DMS153 (cell line): ENCODE measurements at places on chromosomes 5 and 9.

- no peak for DNase-seq
Measured at GRCh38 chr9:37678789-37679273, 28.1 kb downstream of the FRMPD1 start.

- no peak for DNase-seq
Measured at GRCh38 chr5:66958980-66959641, 237.5 kb downstream of the CD180 start.

DNA sequence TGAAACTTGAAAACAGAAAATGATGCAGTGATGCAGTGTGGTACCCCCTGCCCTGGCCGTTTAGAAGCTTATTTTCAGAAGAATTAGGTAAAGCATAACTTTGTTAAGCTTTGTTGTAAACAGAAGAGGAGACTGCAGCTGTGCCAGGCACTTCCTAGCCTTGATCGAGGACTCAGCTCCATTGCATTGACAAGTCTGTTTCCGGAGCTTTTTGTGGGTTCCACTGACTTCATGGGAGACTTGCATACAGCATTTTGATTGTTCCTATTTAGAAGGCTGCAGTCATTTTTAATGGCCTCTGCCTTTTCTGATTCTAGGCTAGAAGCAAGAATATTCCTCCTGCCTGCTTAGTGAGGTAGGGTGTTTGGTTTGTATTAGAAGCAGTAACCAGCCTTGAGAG, 12.3 kb downstream of the MVB12B start:
- no peak for DNase-seq

DNA sequence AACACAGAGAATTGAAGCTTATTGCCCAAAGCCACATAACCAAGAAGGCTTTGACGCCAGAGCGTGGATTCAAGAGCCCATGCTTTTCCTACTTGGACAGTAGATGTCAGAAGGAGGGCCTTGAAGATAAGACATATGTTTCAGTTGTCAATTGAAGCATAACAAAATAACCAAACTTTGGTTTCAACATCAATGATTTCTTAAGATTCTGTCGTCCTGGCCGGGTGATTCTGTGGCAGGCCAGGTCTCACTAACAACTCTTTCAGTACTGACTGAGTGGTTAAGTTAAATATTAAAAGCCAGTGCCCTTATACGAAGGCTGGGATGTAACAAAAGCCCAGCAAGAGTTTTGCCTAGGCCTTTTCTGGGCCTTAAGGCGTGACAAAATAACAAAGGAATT, 94.0 kb downstream of the RCL1 start:
- DNase-seq: no peak

GRCh38 chr9:37676411-37676830, 25.7 kb downstream of the FRMPD1 start:
- DNase-seq: peak; percentile 60

DNA sequence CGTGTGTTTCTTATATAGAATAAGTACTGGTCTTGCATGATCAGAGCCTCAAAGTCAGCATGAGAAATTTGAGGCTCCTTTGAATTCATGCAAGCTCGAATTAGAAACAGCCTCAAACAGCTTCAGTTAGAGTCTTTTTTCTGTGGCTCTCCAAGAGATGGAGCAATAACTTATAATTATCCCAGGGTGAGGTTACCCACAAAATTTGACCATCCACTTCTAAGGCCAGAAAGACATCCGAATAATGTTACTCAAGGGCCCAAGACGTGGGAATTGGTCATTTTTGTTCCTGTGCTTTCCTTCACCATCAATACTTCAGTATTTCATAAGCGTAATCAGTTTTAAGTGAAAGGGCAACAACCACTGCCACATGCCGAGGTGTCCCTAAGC, 89.7 kb downstream of the DAPK1 start:
- no peak for DNase-seq

- peak; percentile 41 for DNase-seq
Measured at GRCh38 chr9:89750117-89750791, 145.4 kb downstream of the GADD45G start.

GRCh38 chr5:150148117-150148927, 7.3 kb downstream of the PDGFRB start:
- DNase-seq: no peak

- no peak for DNase-seq
Measured at GRCh38 chr9:83423815-83424707, 114.1 kb downstream of the FRMD3 start.

DNA sequence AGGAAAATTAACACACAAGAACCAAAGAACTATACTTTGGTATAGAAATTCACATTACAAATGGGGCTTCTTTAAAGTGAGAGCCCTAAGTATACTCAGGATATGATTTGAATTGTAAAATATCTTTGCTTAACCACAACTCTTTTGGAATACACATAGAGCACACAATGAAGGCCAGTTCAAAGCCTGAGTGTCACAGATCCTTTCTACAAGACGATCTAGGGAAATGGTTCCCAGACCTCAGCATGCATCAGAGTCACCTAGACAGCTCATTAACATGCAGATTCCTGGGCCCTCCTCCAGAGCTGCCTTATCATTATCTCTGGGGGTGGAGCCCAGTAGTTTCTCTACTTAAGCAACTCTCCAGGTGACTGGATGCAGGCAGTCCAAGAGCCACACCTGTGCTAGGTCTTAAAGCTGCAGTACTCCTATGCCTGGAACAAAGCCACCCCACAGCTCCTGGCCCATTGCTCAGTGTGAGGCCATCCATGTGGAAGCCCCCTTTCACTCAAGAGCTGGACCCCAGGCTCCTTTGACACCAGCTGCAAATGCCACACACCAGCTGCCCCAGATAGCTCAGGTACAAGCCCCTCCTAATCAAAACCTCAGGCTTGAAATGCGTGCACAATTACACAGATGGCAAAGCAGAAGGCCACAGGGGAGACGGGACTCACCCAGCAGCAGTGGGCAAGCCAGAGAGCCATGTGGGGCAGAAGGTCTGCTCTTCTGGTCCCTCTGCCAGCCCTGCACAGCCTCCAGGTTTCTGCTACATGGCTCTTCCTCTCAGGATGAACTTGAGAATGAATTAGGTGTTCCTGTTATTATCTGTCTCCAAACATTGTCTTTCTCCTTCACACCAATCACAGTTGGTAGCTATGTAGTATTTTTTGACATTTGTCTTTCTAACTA, 106.1 kb downstream of the SH3TC2 start:
- DNase-seq: no peak

DNA sequence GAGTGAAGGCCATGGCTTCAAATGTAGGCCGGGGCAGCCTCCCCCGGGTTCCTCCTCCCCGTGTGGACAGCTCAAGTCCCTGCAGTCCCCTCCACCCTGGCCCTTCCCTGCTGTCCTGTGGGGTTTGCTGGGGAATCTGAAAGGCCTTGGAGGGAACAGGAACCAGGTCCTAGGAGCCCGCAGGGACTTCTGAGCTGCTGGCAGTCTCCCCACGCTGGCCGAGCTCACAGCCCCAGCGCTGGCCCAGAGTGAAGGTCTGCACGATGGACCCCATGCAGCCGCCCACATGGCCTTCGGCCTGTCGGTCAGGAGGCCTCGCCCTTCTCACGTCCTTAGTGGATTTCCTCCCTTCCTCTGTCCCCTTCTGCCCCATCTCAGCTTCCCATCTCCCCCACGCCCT, 25.7 kb upstream of the NOTCH1 start:
- no peak for DNase-seq

DNA sequence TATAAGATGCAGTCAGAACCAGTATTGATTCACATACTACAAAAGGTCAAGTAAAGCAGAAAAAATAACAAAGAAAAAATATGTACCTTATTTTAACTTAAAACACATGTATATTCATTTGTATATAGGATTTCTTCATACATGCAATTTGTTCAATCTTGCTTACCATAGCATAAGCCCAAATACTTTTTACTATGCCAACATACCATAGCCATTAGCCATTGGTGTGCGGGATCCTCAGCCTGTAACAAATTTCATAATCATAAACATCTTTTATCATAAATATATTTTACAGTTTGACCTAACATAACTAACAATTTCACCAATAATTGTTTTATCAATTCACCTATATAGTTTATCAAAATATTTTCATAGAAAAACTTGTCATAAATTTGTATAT, 51.1 kb downstream of the MPDZ start:
- no peak for DNase-seq

- DNase-seq: no peak
Measured at GRCh38 chr5:154236536-154237375, 46.2 kb downstream of the GALNT10 start.

DNA sequence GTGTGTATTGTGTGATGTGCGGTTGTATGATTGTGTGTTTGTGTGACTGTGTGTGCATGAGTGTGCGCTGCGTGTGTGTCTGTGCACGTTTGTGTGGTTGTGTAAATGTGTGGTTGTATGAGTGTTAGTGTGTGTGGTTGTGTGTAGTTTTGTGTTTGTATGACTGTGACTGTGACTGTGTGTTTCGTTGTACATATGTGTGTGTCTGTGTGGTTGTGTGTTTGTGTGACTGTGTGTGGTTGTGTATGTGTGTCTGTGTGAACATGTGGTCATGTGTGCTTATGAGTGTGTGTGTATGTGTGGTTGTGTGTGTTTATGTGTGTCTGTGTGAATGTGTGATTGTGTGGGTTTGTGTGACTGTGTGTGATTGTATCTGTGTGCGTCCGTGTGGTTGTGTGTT, 197.8 kb downstream of the TTLL11 start:
- DNase-seq: no peak

DNA sequence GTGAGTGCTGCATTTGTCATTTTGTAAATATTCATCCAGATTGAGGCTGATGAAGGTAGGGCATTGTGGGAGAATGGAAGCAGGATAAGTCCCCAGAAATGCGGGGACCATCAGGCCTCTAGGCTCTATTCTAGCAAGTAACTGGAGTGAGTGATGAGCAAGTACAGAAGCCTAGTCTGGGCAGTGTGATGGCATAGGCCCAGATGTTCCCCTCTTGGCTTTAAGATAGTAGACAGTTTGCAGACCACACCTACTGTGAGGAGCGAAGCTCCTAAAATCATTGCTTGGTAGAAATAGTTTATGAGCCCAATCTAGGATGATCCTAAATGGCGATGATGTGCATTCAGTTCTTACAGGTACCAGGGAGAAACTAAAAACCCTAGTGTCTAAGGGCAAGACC, 24.3 kb downstream of the NDFIP1 start:
- no peak for DNase-seq

DNA sequence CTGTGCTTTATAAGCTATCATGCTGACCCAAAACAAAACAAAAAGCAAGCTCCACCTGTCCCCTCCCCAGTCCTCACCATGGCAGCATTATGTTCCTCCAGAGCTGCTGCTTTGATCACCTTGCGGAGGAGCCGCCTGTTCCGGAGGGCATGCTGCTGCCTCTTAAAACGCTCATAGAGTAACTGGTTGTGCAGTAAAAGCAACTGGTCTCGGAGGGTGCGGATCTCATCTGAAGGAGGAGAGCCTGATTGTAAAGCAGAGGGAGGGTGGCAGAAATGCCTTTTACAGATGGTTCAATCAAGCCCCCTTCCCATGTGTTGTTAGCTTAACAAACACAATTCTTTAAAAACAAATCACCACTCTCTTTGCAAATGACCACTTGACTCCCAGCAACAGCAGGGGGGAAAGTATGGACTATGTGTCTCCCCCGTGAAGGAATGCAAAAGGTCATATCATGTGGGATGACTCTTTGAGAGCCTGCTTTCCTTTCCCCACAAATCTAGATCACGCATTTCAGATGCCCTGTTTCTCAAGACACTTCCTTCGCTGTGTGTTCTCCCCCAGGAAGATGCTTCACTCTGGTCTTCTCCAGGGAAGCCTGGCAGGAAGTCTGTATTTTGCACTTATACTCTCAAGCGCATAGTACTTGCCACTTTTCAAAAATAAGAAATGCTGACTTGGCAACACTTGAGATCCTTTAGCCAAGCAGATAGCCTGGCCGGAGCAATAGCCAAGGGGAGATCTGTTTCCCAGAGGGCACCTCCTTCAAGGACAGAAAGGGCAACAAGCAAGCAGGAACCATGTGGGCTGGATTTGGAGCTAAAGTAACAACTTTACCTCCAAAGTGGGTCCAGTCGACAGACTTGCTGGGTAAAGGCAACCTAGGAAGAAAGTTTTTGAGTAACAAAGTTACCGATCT, 25.1 kb downstream of the SPACA9 start:
- DNase-seq: no peak

GRCh38 chr5:125370461-125371205, 624.2 kb upstream of the ZNF608 start:
- no peak for DNase-seq

- DNase-seq: no peak
Measured at GRCh38 chr5:123371575-123372179, 51.5 kb downstream of the CEP120 start.

DNA sequence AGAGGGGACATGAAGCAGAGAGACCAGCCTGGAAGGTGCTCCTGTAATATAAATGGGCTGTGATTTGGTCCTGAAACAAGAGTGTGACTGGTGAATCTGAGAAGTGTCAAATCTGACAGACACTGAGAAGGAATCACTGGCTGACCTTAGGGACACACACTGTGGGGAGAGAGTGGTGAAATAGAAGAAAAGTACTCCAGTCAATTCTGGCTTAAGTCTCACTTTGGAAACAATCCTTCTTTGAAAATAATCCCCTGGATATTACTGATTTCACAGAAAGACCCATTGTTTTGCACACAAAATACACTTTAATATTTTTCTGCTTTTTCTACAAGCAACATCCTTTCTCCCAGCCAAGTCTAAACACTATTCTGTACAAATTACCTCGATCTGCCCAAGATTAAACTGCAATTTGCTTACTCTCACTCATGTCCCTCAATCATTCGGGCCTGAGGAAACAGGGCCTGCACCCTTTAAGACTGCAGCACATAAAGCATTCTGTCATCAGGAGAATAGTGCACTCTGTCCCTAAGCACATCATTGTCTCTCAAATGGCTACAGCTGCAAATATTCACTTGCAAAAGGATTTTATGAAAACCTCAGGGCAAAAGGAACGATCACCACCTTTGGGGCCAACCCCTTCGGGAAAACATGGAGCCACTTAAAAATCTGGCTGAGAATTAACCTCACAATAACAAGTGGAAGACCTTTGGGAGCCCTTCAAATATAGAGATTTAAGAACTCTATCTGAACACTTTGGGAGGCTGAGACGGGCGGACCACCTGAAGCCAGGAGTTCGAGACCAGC, 68.6 kb downstream of the MAPKAP1 start:
- DNase-seq: no peak

- no peak for DNase-seq
Measured at GRCh38 chr5:117263231-117263630, 688.6 kb upstream of the SEMA6A start.

DNA sequence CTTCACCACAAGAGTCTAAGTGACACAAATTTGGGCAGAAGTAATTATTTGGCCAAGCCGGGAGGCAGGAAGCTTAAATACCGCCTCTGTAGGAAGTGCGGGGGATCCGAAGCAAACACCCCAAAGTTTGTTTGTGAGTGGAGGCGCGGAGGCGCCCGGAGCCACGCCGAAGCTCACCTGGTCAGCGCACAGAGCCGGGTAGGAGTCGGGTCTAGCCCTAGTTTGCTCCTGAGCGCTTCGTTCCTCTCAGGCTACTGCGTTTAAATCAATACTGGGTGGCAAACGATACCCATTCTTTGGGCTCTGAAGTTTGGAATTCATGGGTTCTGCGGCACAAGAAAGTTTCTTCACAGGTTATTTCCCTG, 855 bp downstream of the MCC start:
- no peak for DNase-seq

GRCh38 chr9:72156586-72156985, 7.3 kb downstream of the GDA start:
- no peak for DNase-seq
